ENCODE measurements at places on chromosomes 2 and 18.

GRCh38 chr2:223765221-223765785 is 72.1 kb downstream of the AP1S3 start:
- no peak for DNase-seq

DNA sequence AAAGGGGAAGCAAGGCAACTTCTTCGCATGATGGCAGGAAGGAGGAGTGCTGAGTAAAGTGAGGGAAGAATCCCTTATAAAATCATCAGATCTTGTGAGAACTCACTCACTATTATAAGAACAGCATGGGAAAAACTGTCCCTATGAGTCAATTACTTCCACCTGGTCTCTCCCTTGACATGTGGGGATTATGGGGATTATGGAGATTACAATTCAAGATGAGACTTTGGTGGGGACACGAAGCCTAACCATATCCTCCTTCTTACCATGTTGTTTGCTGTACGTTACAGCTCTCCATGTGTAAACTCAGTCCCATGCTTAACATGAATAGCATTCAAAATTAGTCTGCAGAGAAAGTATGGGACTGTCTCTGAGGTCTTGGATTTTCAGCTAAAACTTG is 1096.8 kb upstream of the ACVR2A start:
- DNase-seq: no peak

DNA sequence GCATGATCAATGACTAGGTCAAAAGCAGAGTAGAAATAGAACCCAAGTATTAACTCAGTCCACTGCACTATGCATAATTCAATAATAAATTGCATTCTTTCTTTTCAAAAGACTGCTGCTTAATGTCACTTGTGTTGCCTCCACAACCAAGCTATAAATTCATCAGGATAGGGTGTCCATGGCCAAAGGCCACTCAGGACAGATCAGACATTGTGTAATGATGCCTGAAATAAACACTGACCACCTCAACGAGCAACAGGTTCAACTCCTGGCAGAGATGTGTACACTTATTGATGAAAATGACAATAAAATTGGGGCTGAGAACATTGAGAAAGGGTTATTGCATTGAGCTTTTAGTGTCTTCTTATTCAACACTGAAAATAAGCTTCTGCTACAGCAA is 194.5 kb upstream of the SPOPL start:
- no peak for DNase-seq

GRCh38 chr18:52367953-52368742 is 28.2 kb downstream of the DCC start:
- DNase-seq: no peak

- no peak for DNase-seq
These were observed 19.4 kb downstream of the FZD5 start for GRCh38 chr2:207750345-207750744.

DNA sequence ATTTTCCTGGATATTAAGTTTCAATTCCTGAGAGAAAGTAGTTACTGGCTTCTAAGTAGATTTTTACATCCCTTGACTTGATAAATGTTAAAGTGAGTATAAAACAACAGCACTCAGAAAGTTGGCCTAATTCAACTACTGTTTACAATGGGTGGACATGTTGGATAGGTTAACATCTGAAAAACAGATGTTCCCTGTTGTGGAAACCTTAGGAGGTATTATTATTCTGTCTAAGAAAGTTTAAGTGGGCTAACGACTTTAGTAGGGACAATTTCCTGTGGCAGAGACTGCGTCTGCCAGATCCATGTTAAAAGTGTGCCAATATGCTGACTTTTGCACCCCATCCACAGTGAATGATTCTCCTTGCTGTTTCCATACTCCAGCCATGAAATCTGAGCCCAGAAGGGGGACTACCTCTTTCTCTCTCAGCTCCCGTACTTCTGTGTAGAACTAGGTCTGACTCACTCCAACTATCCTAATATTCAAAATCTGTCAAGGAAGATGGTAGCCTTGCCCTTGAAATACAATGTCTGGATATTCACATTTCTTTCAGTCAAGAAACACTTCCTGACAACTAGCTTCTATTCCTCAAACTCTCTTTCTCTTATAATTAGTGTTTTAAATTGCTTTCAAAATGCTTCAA is 327.5 kb upstream of the HNRNPA3 start:
- no peak for DNase-seq

GRCh38 chr2:157500334-157500733 is 56.4 kb upstream of the CYTIP start:
- DNase-seq: no peak

DNA sequence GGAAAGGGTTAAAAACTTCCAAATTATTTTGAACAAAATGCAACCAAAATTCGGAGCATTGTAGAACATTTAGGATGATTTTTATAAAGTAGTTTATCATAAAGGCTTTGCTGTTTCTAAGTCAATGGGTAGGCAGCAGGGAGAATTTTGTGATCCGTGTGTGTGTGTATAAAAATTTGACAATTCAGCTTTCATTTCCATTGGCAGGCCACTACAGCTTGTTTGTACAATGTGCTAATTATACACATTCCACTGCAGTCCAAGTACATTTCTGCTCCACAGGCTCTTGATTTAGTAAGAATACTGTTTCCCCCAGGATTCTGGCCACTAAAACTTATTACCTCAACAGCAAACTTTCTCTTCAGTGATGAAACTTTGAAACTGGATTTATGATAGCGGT is 71.8 kb upstream of the LTBP1 start:
- DNase-seq: no peak

- DNase-seq: no peak
These were observed 387.3 kb downstream of the SATB2 start for GRCh38 chr2:199070322-199070949.
